ENCODE measurements at places on chromosomes 4 and X.

DNA sequence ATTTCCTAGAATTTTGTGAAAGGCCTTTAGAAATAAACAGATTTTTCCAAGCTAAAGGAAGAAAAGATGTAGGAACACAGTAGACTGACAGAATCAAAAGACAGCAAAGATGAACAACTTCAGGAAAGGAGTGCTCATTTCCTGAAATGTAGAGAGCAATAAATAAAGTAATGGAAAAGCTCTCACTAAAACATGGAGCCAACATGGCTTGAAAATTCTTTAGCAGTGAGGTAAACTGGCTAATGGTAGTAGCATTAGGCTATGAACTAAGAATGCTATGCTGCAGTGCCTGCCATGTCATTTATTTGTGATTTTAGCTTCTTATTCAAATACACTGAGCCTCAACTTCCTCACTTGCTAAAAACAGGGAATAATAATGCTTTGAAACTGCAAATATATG, 108.7 kb downstream of the IQCM start:
- DNase-seq, result peak; percentile 63

GRCh38 chrX:17021851-17022604, 75.6 kb downstream of the REPS2 start:
- DNase-seq, result peak; percentile 72

- DNase-seq, result no peak
Observed at GRCh38 chrX:100659431-100660137, 15.6 kb downstream of the SRPX2 start.

GRCh38 chr4:18127030-18127429, 105.5 kb upstream of the LCORL start:
- no peak for DNase-seq

- DNase-seq, result peak; percentile 81
Observed at GRCh38 chr4:128812442-128813235, 3.1 kb downstream of the JADE1 start.

DNA sequence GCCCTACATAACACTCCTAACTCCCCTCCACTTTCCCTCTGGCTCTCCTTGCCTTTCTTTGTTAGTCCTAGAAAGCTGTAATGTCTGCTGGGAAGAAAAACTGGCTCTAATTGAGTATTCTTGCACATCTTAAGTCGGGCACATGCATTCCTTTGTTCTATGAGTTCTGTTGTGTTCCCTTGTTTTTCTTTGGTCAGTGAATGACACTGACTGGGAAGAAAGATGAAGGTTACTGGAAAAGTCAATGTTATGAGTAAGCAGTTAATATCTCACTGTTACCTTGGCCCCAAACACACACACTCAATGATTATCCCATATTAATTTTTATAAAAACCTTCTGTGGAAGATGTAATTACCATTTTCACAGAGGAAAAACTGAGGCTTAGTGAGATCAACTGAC, 215.9 kb downstream of the SOWAHB start:
- no peak for DNase-seq

- no peak for DNase-seq
Observed at GRCh38 chr4:186924723-186925122, 201.1 kb upstream of the FAT1 start.

GRCh38 chr4:92651536-92651935, 347.8 kb downstream of the GRID2 start:
- no peak for DNase-seq

GRCh38 chrX:139192386-139192961, 338.1 kb upstream of the F9 start:
- no peak for DNase-seq

- DNase-seq, result no peak
Observed at GRCh38 chrX:38583181-38583580, 21.8 kb downstream of the TSPAN7 start.

- no peak for DNase-seq
Observed at GRCh38 chr4:19579608-19580007, 672.1 kb upstream of the SLIT2 start.

GRCh38 chr4:183255487-183255886, 64.6 kb downstream of the CLDN22 start:
- no peak for DNase-seq

DNA sequence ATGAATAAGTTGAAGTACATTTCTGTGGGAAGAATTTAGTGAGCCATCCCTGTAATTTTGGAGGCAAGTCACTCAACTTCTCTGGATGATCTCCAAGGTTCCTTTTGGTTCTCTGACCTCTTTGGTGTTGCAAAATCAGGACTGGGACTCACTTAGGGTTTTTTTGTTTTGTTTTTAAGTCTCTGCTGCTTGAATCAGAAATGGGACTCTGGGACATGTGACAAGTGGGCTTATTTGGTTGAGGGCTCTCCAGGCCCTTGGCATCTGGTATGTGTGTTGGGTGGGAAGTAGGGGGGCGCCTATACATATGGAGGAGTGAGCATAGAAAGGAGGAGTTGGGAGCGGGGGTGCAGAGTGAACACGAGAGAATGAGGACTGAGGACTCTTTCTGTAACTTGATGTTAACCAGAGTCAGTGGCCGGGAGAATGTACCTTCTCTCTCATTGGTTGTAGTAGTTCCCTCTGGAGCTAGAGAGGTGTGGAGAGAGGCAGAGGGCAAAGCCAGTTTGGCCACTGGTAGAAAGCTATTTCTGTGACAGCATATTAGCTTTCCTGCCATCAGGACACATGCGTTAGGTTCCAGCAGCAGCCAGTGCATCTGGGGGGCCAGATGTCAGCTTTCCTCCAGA, 1.9 kb downstream of the ARHGAP10 start:
- peak; percentile 31 for DNase-seq

All from astrocyte of the spinal cord (primary cell).